NCI-H2029 (cell line): ENCODE measurements at places on chromosomes 1 and 21.
A peak's percentile ranks its signal among the peaks of the same experiment; 100 is the strongest.

GRCh38 chr1:8789314-8790214 lies 27.9 kb downstream of the RERE start:
- DNase-seq: no peak

DNA sequence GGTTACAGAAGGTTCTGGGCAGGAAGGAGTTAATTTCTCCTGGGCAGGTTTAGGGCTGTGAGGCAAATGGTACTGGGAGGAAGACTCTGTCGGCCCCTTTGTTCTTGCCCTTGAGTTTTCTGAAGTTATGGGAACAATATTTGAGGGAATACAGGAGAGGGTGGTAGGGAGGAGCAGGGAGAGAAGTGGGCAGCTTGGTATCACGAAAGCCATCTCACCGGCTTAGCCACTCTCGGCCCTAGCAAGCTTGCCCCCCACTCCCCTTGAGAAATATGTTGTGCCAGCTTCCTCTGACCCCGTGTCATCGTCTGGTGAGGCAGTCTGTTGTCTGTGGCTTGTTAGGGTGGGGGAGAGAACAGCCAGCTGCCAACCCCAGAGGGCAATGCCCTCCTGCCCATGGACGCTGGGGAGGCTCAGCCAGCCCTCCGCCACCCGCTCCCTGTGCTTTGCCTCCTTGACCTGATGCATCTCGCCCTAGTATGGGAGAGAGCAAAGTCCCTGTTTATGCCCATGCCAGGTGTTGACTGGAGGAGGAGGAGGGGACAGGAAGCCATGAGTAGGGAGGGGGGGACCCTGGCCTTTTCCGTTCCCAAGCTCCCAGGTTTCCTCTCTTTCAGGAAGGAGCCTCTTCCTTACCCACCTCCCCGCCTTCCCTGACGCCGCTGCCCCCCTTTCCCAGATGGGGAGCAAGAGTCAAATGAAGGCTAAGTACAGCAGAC lies 1.2 kb downstream of the EFNA1 start:
- peak; percentile 56 for DNase-seq

- DNase-seq: no peak
Observed at GRCh38 chr1:29786791-29787732, 550.7 kb downstream of the PTPRU start.

GRCh38 chr1:4656533-4657140 lies 2.2 kb downstream of the AJAP1 start:
- DNase-seq: no peak

GRCh38 chr1:246678816-246679793 lies 45.1 kb upstream of the SCCPDH start:
- DNase-seq: no peak

GRCh38 chr1:180539136-180539535 lies 19.6 kb upstream of the OVAAL start:
- no peak for DNase-seq

DNA sequence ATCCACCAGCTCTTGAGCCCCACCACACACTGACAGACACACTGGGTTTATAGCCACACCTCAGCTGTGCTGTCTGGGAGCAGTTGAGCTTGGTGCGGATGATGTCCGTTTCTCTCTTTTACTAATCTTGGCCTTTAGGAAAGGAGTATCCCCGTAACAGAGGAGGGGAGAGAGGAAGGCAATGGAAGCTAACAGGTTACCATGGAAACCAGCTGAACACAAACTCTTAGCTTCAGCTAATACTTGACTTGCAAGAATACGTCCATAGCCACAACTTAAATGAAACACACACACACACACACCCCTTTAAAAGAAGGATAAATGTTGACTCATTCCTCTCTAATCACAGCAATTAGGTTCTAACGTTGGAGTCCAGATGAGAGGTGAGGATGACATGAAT lies 28.0 kb upstream of the LRRN2 start:
- DNase-seq: no peak

- peak; percentile 42 for DNase-seq
Observed at GRCh38 chr1:233295237-233295974, at the start of gene PCNX2. TSS of gene PCNX2 (minus strand) at chr1:233295725. CDS start at chr1:233295478, 247 bp downstream.

- peak; percentile 50 for DNase-seq
Observed at GRCh38 chr1:25608488-25609178, 8.0 kb upstream of the MAN1C1 start.

DNA sequence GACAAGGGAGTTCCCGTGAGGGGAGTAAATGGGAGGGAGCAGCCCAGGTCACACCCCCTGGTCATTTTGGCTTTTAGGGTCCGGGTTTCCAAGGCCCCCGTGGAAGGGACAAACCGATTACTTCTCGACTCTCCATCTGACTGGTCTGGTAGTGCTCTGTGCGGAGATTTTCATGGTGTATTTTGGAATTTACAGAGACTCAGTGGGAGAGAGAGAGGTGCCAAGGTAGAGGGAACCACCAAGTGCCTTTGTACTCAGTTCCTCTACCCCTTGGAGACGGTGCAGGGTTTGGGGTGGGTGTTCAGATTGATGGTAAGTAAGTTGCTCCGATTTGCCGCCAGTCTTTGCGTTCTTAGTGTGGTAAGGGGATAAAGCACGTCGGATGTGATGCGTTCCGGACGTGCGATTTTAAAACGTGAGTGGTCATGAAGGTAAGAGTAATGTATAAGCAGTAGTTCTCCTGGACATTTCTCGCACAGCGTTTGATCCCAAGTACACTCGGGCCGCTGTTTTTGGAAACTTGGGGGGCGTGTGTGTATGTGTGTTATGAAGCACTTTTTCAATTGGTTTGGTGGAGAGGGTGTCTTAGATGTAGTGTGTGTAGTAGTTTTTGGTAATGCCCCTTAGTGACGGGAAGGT lies 682 bp downstream of the SUCO start:
- no peak for DNase-seq

DNA sequence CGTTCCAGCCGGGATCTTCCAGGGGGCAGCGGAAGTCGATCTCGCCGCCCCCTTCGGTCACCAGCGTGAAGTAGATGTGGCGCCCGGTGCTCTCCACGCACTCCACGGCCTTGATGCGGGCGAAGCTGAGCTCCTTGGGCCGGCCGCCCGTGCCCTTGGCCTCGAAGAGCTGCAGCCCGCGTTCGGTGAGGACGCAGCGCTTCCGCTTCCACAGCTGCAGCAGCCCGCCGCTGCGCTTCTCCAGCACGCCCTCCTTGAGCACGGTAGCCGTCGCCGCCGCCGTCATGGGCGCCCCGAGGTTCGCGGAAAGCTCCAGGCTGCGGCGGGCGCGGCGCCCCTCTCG lies 516 bp downstream of the PHLDA3 start:
- DNase-seq: no peak

DNA sequence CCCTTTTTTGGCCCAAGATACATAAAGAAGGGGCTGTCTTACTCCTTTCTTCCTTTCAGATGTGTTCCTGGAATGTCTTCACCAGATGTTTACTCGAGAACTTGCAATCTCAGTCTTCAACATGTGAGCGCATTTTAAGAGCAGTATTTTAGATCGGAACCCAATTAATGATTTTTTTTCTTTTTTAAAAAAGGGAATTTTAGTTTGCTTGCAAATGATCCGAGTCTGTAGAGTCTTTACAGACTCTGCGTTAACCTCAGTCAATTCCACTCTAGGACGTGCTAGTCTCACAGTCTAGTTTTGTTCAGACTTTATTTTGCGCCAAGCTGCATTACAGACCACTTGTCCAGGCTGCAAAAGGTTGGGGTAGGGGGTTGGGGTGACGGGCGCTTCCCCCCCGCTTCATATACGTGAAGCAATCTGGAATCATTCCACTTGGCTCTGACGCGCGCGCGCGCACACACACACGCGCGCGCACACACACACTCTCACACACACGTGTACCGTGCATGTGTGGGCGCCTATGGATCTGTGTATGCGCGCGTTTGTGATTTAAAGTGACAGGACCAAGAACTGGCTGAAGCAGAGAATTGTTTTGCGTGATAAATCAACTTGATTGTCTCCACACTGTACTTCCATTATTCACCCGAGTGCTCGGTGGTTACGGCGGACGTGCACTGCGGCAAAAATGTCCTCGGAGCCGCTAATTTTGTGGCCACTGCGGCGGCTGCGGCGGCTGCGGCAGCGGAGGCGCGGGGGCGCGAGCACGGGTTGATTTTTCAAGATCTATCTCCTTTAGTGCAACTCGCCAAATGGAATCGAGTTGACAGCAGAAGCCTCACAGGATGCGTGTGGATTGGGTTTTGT lies 25.6 kb upstream of the NFIA start:
- peak; percentile 86 for DNase-seq
